ENCODE measurements at places on chromosomes 12 and 14. TPM values are rescaled to one million over a fixed set of nuclear protein-coding genes. Genes with fewer than 3 reads are reported as not detected.

The EPS8 gene
- total RNA-seq: 2.1 TPM

The PRB4 gene
- not detected for total RNA-seq

GRCh38 chr12:91778938-91779400 is 366.7 kb downstream of the BTG1 start:
- DNase-seq: peak; percentile 6

DNA sequence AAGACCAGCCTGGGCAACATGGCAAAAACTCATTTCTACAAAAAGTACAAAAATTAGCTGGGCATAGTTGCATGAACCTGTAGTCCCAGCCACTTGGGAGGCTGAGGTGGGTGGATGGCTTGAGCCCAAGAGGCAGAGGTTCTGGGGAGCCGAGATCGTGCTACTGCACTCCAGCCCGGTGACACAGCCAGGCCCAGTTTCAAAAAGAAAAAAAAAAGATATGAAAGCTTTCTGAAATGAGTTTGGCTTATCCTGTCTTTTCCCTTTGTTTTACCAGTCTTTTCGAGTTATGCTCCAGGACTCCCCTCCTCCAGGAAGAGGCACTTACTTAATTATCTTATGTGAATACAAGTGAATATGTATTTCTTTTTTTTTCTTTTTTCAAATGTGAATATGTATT is 3.2 kb downstream of the BBOF1 start:
- DNase-seq: no peak

DNA sequence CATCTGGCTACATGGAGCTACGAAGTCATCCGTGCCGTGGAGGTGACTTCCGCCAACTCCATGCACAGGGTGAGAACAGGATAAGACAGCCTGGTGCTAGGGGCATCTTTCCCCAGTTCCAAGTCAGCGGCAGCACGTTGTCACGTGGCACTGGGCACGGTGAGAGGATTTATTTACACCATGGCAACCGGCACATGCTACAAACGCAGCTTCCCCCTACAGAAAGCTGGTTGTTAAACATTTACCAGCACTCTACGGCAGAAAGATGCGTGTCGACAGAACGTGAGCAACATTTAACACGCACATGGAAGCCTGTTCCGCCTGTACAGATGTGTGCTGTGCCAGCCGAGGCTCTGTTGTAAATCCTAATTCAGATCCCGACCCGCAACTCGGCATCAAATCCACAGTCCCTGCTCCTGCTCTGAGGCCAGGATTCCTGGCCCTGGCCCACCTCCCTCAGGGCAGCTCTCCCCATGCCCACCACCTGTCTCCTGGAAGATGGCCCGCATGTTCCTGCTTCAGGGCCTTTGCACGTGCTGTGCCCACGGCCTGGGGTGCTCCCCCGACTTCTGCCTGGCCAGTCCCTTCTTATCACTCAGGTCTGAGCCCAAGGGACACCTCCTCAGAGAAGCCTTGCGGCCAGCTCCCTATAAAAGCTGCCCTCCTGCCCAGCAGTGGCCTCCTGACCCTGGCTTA is 114.1 kb downstream of the RFLNA start:
- no peak for DNase-seq

- no peak for DNase-seq
Measured at GRCh38 chr14:104306450-104307040, 168.2 kb downstream of the KIF26A start.

GRCh38 chr12:131850856-131851559 is 22.8 kb downstream of the MMP17 start:
- DNase-seq: no peak

GRCh38 chr12:11763760-11764520 is 114.5 kb downstream of the ETV6 start:
- DNase-seq: no peak

- DNase-seq: no peak
Measured at GRCh38 chr14:93834699-93835371, 46.5 kb upstream of the PRIMA1 start.

- no peak for DNase-seq
Measured at GRCh38 chr14:104138718-104139459, 502 bp downstream of the KIF26A start.
